Nucleus accumbens (tissue), 56 donors: ENCODE measurements at places on chromosomes 3 and 15.

DNA sequence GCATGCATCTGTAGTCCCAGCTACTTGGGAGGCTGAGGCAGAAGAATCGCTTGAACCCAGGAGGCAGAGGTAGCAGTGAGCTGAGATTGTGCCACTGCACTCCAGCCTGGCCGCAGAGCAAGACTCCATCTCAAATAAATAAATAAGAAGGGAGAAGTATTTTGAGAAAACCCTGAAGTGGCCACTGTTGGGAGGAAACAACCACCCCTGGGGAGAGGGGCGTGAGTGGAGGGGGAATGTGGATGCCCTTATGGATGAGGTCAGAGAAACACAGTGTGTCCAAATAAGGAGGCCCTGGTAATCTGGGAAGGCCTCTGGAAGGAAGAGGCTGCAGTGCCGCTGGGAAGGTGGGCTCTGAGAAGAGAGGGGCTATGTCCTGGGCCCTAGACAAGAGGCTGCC is 4.2 kb upstream of the CPLX3 start:
- no peak for DNase-seq

- no peak for DNase-seq
These were observed 1205.5 kb downstream of the ROBO1 start for GRCh38 chr3:78562328-78562727.

DNA sequence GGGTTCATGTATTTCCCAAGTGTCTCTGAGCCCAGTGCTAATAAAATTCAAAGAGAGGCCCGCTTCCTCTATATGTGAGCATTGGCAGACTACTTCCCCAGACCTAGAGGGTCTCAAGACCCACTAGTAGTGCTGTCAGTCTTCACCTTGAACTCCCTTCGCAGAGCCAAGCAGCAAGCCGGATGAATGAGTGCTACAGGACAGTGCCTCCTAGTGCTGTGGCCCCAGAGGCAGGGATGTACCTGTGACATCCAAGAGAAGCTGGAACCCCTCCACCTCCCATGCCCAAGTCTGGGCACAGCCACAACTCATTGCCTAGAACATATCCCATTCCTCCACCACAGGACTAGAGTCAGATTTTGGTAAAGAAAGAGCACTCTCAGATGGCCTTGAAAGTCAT is 37.2 kb upstream of the MASP1 start:
- DNase-seq = no peak

DNA sequence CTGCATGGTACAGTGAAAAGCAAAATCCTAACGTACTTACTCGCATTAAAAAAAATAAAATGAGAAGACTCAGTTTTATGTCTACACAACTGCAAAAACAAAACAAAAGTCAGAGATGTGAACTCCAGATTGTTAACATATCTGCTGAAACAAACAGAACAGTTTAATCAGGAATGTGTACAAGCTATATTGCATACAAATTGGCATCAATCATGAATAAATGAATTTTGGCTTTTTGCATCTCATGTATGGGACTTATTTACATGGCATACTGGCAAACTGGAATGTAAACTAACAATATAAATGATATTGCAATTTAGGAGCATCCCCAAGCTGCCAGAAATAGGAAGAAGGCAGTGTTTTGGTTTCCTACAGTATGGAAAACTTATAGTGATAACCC is 79.6 kb upstream of the NSMCE3 start:
- DNase-seq = no peak

- DNase-seq = no peak
These were observed 24.5 kb upstream of the SLCO2A1 start for GRCh38 chr3:134054231-134054630.

- DNase-seq = no peak
These were observed 563.5 kb downstream of the EDEM1 start for GRCh38 chr3:5750874-5751640.

DNA sequence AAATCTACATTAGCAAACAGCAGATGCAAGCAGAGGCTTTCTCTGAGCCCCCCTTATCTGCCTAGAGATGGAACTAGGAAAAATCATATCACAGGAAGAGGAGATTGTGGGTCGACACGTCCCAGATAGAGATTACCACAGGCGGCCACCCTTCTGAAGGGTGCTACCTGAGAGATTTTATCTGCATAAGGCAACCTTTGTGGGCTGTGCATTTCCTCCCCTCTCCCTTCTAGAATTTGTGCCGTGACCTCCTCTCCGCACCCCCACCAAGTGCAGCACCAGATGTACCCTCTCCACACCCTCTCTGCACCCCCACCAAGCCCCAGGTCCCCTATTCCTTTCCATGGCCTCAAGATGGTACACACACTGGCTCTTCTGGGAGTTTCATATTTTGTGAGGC is 27.4 kb downstream of the METTL6 start:
- DNase-seq = no peak

GRCh38 chr3:171315101-171315500 is 145.1 kb downstream of the TNIK start:
- DNase-seq = no peak

DNA sequence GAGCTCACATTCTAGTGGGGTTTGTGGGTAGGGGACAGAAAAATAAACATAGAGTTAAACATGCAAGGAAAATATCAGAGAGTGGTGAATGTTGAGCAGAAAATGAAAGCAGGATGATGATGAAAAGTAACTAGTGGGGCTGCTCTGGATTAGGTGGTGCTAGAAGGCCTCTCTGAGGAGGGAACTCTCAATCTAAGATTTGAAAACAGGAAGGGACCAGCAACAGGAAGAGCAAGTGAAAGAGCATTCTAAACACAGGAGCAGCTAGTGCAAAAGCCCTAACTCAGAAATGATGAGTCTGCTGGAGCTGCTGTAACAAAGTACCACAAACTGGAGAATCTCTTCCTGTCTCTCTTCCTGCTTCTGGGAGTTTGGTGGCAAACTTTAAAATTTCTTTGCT is 468.6 kb upstream of the AGTR1 start:
- no peak for DNase-seq

- no peak for DNase-seq
These were observed 194.7 kb downstream of the NEK10 start for GRCh38 chr3:27174530-27174929.

- DNase-seq = no peak
These were observed 721 bp downstream of the P2RY1 start for GRCh38 chr3:152835601-152836102.

- no peak for DNase-seq
These were observed 9.6 kb upstream of the RASA2 start for GRCh38 chr3:141477224-141477623.

DNA sequence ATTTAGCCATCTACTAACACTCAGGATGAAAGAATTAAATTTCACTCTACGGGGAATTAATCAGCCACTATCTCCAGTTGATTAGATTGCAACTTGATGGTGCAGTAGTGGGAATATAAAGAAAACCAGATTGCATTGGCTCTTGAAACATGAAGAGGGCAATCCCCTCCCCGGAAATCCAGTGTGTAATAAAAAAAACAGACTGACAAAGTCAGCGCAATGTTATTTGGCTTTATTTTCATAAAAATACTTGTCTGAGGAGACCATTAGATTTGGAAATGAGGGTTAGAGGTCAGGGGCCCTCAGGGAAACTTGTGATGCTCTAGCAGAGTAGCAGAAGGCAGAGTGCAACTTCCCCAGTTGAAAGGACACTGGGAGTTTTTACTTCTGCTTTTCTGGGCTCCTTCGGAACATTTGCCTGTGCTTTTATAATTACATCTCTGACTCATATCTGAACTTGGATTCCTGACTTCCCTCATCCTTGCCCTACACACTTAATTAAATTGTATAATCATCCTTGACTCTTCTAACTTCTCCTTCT is 326.8 kb downstream of the TUSC7 start:
- DNase-seq = no peak

GRCh38 chr3:191263365-191263764 is 64.3 kb downstream of the OSTN start:
- no peak for DNase-seq

DNA sequence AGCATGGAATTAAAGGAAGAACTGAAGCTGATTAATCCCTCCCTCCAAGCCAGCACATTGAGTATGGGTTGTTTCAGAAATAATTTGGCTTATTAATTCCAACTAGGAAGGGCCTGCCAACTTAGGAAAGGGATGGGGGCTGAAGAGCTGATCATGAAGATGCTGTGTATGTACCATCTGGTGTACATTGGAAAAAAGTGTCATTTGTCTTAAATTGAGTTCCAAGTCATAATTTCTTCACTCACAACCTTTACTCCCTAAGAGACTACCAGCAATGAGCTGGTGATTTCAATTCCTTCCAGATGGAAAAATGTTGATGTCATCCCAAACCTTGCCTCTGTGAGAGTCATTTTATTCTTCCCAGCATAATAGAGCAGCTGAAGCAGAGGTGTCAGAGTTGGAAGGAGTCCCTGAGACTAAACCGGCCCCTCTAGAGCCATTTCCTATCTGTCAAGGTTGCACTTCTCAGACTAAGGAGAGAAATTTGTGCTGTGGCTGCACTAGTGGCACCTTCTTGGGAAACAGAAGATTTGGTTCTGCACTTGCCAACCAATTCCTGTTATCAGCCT is 79.4 kb downstream of the GTPBP8 start:
- no peak for DNase-seq

GRCh38 chr3:105351821-105352220 is 14.9 kb upstream of the ALCAM start:
- DNase-seq = no peak

GRCh38 chr3:185734725-185735096 is 90.1 kb downstream of the IGF2BP2 start:
- DNase-seq = no peak

GRCh38 chr3:58569287-58570001 is 7.7 kb downstream of the FAM107A start:
- DNase-seq = no peak

DNA sequence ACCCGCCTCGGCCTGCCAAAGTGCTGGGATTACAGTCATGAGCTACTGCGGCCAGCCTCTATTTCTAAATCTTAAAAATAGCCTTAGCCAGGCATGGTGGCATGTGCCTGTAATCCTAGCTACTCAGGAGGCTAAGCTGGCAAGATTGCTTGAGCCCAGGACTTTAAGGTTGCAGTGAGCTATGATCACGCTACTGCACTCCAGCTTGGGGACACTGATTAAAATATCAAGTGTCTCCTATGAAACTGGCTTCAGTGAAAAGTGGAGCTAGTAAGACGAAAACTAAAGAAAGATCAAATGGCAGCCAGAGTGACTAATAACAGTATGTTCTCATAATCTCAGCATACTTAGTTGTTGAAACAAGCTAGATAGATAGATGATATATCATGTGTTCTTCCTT is 112.5 kb downstream of the STT3B start:
- DNase-seq = no peak

DNA sequence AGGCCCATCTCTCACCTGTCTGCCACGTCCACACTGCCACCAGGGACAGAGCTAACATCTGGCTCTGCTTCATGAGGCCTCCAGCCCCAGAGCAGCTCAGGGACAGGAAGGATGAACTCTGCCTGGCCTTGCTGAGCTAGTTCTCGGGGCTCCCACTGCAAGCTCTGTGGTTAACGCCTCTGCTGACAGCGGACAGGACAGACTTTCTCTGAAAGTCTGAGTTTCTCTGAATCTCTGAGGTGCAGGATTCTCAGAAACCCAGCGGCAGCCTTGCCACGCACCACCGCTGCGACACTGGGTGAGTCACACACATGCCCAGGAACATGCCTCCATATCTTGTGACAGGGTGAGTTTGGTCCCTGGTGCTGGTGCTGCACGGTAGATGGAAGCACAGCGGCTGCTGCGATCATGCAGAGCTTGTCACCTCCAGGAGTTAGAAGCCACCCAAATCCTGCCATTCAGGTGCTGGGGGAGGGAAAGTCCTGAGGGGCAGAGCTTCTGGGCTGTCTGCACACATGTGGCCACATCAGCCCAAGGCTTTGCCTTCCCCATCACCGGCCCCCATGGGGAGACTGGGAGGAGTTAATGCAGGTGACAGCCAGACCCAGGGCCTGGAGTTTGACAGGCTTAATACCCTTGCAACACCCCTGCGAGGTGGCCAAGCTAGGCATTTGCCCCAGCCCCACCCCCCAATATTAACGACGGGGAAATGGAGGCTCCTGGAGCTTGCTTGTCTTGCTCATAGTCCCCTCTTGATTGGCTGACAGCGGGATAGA is 267.0 kb downstream of the PLCL2 start:
- DNase-seq = no peak

- DNase-seq = no peak
These were observed 164.0 kb upstream of the NR2F2 start for GRCh38 chr15:96166223-96167200.

DNA sequence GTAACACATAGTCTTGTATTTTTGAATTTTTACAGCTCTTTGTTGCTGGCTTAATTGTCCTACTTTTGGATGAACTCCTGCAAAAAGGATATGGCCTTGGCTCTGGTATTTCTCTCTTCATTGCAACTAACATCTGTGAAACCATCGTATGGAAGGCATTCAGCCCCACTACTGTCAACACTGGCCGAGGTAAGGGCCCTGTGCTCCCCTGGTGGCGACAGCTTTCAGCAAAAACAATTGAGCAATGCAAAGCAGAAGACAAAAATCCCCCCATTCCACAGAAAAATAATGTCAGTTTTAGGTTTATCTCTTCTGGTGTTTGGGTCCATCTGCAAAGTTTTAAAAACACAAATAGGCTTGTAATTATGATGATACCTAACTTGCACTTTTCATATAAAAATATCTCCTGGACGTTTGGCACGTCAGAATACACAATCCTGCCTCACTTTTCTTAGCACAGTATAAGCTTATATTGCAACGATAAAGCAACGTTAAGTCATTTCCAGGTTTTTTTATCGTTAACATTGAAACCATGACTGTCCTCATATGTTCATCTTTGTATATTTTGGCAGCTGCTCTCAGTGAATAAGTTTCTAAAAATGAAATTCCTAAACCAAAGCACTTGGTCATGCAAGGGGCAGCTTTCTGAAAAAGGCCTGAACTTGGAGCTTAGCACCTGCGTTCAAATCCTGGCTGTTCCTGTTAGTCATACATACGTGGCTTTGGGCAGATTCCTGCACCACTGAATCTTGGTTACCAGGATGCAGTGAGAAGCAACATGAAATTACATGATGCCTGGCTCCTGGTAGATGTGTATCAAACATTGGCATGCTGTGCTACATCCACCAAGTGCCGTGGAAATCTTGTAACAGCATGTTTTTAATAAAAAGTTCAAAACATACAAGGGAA is 8.5 kb downstream of the SEC61A1 start:
- DNase-seq = no peak

DNA sequence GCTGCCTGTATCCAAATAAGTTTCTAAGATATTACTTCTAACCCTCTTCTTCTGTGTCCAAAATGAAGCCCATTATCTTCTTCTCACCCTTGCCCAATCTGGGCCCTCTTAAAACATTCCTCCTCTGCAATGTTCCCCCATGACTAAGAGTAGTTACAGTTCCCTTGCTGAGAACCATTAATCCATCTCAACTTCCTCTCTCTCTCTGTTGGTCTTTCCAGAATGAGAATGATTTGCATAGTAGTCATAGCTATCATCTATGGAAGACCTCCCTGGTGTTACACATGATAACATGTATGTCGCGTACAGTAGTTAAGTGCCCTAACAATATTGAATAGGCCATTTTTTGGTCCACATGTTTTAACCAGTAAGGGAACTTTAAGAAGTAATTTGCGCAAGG is 177.9 kb downstream of the ANXA2 start:
- no peak for DNase-seq

- DNase-seq = no peak
These were observed 39.6 kb downstream of the KBTBD12 start for GRCh38 chr3:127954640-127955039.
